Right atrium auricular region (tissue), 2 donors: ENCODE measurements at places on chromosomes 1 and 21. TPM values are rescaled to one million over a fixed set of nuclear protein-coding genes. Genes with fewer than 3 reads are reported as not detected.

DNA sequence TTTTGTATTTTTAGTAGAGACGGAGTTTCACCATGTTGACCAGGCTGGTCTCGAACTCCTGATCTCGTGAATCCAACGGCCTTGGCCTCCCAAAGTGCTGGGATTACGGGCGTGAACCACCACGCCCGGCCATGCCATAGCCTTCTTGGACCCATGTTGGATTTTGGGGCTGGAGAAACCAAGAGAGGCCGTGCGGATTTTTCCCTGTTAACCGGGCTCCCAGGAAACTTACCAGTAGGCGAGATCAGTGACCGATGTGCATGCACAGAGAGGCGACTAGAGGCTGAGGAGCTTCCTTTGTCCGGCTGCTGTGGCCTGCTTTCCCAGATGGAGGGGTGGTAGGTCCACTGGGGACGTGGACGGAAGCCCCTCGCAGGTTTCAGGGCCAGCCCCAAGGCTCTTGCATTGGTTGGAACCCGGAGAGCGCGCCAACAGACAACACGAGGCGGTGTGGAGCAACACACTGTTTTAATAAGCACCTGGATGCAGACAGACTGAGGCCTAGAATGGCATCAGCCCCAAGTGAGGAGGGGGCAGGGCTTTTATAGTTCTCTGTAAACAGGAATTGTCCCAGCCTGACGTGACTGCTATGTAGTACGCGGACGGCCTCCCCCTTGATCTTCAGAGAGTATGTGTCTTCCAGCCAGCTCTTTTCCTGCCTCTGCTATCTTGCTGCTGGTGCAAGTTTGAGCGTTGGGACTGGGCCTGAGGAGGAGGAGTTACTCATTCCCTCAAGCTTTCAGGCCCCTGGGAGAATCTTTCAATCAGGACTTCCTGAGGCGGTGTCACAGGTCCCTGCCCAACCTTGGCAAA is at the start of gene ERVH48-1:
Gene ERVH48-1, minus strand, starts transcription at position 517 of the 813 bp plus-strand sequence. CDS start 6,624 bp downstream, outside the sequence.
- no peaks in the 10 kb centered on the region for H3K36me3 ChIP-seq
- H3K27me3 ChIP-seq = no peaks in the 10 kb centered on the region
- H3K27ac ChIP-seq = no peak within 1 kb of the TSS
- no peak for DNase-seq
- no peak within 1 kb of the TSS for H3K4me3 ChIP-seq

DNAJC11 gene
- 25.3 TPM for total RNA-seq

GRCh38 chr1:176017722-176018121 is 189.4 kb downstream of the COP1 start:
- no peaks in the 10 kb centered on the region for H3K27me3 ChIP-seq
- H3K4me1 ChIP-seq = no peaks in the 10 kb centered on the region
- DNase-seq = no peak
- no peak overlapping the region for H3K4me3 ChIP-seq
- H3K36me3 ChIP-seq = peaks cover 4% of the 10 kb centered on the region
- no peak overlapping the region for H3K27ac ChIP-seq

- no peak overlapping the region for H3K4me3 ChIP-seq
- no peaks in the 10 kb centered on the region for H3K27me3 ChIP-seq
Observed at GRCh38 chr1:44464361-44464760, 59.3 kb downstream of the RNF220 start.

- H3K4me3 ChIP-seq = no peak overlapping the region
- peaks cover 5% of the 10 kb centered on the region for H3K36me3 ChIP-seq
- peaks cover 38% of the 10 kb centered on the region for H3K4me1 ChIP-seq
Observed at GRCh38 chr1:206563367-206564207, 48.7 kb downstream of the EIF2D start.

DNA sequence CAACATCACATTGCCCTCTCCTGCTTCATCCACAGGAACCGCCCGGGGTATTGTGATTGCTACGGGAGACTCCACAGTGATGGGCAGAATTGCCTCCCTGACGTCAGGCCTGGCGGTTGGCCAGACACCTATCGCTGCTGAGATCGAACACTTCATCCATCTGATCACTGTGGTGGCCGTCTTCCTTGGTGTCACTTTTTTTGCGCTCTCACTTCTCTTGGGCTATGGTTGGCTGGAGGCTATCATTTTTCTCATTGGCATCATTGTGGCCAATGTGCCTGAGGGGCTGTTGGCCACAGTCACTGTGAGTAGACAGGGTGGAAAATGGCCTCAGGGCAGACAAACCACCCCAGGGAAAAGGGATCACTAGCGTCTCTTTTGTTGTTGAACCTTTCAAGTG is 12.7 kb downstream of the ATP1A4 start:
- H3K27ac ChIP-seq = no peak overlapping the region
- no peaks in the 10 kb centered on the region for H3K36me3 ChIP-seq
- H3K4me3 ChIP-seq = no peak overlapping the region
- no peak for DNase-seq

- DNase-seq = no peak
- no peak overlapping the region for H3K4me3 ChIP-seq
- no peaks in the 10 kb centered on the region for H3K27me3 ChIP-seq
- no peak overlapping the region for H3K27ac ChIP-seq
- no peaks in the 10 kb centered on the region for H3K4me1 ChIP-seq
Observed at GRCh38 chr1:102365071-102365470, 368.3 kb upstream of the OLFM3 start.

ADAMTS5 gene
- total RNA-seq = 10.9 TPM

CHIA gene
- total RNA-seq = not detected

DNA sequence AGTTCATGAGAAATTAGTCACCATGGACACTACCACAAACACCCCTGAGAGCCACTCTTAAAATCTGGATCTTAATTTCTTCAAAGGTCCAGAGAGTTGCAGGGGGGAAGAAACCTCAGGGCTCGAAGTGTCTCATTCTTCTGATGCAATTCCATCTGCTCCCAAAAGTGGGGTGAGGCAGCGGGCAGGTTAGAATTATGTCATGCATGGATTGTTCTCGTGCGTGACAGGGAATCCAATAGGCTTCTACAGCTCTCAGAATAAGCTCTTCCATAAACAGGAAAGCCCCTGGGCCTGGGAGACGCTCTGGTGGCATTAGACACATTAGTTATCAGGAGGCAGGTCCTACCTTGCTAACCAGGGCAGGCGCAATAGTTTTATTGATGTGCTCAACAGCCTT is 8.4 kb downstream of the ENO1 start:
- no peaks in the 10 kb centered on the region for H3K27me3 ChIP-seq
- H3K4me3 ChIP-seq = no peak overlapping the region
- DNase-seq = no peak
- H3K4me1 ChIP-seq = no peaks in the 10 kb centered on the region
- H3K36me3 ChIP-seq = peaks cover 99% of the 10 kb centered on the region

GRCh38 chr1:110677526-110677925 is 2.8 kb upstream of the KCNA3 start:
- no peak for DNase-seq
- no peaks in the 10 kb centered on the region for H3K36me3 ChIP-seq
- no peak overlapping the region for H3K27ac ChIP-seq
- no peaks in the 10 kb centered on the region for H3K27me3 ChIP-seq

- H3K36me3 ChIP-seq = peaks cover 96% of the 10 kb centered on the region
- H3K27me3 ChIP-seq = no peaks in the 10 kb centered on the region
- H3K4me3 ChIP-seq = no peak overlapping the region
- peak; percentile 81 for DNase-seq
Observed at GRCh38 chr1:39453603-39454002, 37.8 kb upstream of the BMP8A start.

MDM4 gene
- total RNA-seq = 18.1 TPM

PRSS38 gene
- not detected for total RNA-seq

DNA sequence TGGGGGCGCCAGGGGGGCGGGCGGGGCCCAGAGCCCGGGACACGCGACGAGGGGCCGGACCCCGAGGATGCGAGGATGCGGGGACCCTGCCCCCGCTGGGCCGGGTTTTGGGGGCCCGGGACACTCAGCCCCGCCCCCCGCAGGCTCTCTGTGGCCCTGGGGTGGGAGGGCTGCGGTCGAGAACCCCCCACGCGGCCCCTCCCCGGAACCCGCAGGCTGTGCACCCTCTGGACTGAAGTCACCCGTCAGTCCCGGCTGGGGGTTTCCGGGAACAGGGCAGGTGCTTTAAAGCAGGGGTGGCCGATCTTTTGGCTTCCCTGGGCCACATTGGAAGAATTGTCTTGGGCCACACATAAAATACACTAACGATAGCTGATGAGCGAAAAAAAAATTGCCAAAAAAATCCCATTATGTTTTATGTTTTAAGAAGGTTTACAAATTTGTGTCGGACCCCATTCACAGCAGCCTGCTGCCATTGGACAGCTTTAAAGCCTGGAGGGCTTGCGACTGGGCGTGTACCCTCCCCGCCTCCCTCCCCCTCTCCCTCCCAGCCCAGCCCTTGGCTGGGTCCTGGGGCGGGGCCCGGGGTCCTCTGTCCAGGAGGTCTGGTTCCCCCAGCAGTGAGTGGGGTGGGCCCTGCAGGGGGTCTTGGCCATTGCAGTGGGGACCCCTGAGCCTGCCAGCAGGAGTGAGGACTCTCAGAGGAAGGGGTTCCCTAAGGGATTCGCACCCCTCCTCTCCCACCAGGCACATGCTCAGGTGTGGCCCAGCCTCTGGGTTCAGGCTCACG is 21.6 kb upstream of the C1orf159 start:
- H3K36me3 ChIP-seq = no peaks in the 10 kb centered on the region
- H3K27me3 ChIP-seq = peaks cover 9% of the 10 kb centered on the region
- DNase-seq = no peak
- no peak overlapping the region for H3K4me3 ChIP-seq
- no peak overlapping the region for H3K27ac ChIP-seq
- no peaks in the 10 kb centered on the region for H3K4me1 ChIP-seq

ASTN1 gene
- total RNA-seq = 1.3 TPM

SFT2D2 gene
- total RNA-seq = 23.7 TPM

GRCh38 chr1:3992746-3993145 is 92.7 kb upstream of the C1orf174 start:
- H3K4me3 ChIP-seq = no peak overlapping the region
- DNase-seq = no peak
- H3K4me1 ChIP-seq = no peaks in the 10 kb centered on the region
- H3K36me3 ChIP-seq = no peaks in the 10 kb centered on the region
- H3K27me3 ChIP-seq = no peaks in the 10 kb centered on the region

F3 gene
- 29.5 TPM for total RNA-seq
